ENCODE measurements at places on chromosomes 4 and X. TPM values are rescaled to one million over a fixed set of nuclear protein-coding genes. Genes with fewer than 3 reads are reported as not detected.
A peak's percentile ranks its signal among the peaks of the same experiment; 100 is the strongest.

DNA sequence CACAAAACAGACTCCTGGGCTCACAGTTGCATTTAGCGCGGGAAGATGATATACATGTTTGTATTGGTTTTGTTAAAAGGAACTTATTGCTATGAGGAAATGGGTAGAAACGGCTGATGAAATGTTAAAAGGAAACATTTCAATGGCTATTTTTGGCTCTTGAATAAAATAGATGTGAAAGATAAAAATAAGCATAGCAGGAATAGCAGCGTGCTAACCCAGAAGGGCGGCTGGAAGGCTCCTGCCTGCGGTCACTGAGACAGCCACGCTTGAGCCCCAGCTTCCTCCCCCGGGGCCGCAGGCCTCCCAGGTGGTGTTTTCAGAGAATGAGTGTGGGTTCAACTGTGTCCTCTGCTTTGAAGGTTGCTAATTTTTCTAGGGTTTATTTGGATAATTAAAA, 35.0 kb upstream of the CLCN4 start:
- H3K4me1 ChIP-seq: no peaks in the 10 kb centered on the region
- no peaks in the 10 kb centered on the region for H3K27me3 ChIP-seq
- H3K27ac ChIP-seq: no peak overlapping the region

- no peak overlapping the region for H3K4me3 ChIP-seq
- H3K27me3 ChIP-seq: no peaks in the 10 kb centered on the region
- no peak overlapping the region for H3K27ac ChIP-seq
- DNase-seq: no peak
- H3K4me1 ChIP-seq: peaks cover 2% of the 10 kb centered on the region
These were observed 34.6 kb downstream of the BCLAF3 start for GRCh38 chrX:19956306-19956705.

DNA sequence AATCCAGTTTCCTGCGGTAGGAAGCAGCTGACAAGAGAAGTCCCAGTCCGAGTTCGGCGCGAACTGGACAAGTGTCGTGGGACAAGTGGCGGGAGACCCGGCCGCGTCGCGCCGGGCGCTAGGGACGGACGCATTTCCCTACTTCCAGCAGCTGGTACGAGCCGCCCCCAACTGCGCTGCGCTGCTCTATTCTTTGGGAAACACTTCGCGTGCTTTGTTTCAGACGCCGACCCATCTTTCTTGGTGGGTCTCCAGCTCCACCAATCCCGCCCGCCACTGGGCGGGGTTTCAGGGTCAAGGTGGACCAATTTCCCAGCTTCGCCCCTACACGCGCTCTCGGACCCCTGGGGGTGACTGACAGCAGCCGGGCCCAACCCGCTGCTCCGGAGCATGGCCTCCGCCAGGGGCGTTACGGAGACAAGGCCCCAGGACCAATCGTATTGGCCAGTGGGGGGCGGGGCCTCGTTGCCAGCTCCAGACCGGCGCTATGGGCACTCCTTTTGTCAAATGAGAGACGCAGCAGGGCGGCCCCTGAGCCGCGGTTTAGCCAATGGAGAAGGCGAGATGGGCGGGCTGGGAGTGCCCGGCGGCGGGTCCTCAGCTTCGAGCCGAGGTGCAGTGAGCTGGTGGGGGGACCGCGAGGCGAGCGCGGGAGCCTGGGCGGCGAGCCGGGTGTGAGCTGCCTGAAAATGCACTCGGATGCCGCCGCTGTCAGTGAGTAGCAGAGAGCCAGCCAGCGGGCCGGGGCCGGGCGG, at the start of gene DCUN1D4:
TSS of gene DCUN1D4 (plus strand) at position 600 of the 755 bp plus-strand sequence. CDS start at position 690, 90 bp downstream.
- peak within 1 kb of the TSS; percentile 22 for H3K27ac ChIP-seq
- H3K27me3 ChIP-seq: no peaks in the 10 kb centered on the region
- peak; percentile 100 for DNase-seq
- peaks cover 9% of the 10 kb centered on the region for H3K4me1 ChIP-seq
- no peaks in the 10 kb centered on the region for H3K36me3 ChIP-seq

HSFX2 gene
- 0.55 TPM for total RNA-seq

SMR3B gene
- total RNA-seq: not detected

PPARGC1A gene
- total RNA-seq: not detected

All from endothelial cell of umbilical vein (primary cell).